Activated CD4-positive, alpha-beta T cell treated with anti-CD3 and anti-CD28 coated beads for 48 hours (primary cell): ENCODE measurements at places on chromosomes 11 and 22.

- DNase-seq = no peak
Measured at GRCh38 chr11:102685338-102685737, 20.2 kb downstream of the MMP27 start.

GRCh38 chr22:27627444-27627833, 174.1 kb downstream of the MN1 start:
- DNase-seq = no peak

DNA sequence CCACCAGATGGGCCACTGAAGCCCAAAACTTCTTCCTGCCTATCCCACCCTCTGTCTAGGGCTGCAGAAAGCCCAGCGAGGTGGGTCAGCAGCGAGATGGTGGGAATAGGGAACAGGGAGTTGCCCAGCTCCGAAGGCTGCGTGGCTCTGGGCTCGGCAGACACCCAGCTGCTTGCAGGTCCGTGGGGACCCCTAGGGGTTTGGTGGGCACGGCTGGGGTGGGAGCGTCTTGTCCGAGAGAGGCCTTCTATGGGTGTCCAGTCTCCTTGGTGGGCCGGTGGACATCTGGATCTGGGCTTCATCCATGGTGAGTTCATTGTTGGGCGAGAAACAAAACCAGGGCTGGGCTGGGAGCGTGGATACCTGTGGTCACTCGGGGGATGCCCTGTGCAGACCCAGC, 1211.0 kb downstream of the BRD1 start:
- DNase-seq = no peak

GRCh38 chr11:116595305-116595880, 177.4 kb downstream of the BUD13 start:
- no peak for DNase-seq

DNA sequence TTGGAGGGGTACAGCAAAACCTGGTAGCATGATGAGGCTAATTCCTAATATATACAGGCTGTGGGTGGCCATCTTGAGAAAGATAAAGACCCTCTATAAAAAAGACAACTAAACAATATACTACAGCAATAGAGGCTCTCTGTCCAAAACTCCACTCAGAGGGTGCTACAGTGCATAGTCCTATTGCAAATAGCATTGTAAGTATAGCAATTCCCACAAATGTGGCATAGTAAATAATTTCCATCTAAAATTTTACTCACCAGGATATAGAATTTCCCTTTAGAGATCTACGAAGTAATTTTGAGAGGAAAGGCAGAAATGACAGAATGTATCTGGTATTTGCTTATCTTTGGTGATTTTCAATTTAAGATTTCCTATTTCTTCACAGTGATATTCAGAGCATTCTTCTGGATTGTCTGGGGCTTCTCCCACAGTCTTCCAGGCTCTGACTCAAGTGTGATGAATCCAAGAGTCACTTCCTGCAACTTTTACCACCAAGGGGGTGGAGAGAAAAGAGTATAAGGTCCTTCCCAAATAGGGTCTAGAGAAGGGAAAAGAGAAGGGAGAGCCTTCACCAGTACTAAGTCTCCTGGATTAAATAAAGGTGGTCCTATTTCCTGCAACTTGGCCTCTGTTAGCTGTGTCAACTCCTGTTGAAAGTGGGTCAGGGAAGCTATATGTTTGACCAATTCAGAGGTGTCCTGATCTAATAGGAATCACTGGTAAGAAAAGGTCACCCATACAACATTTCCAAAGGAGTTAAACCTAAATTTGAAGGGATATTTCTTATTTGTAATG, 1054.7 kb upstream of the CNTN5 start:
- no peak for DNase-seq

GRCh38 chr11:40188848-40189247, 1270.6 kb downstream of the LRRC4C start:
- DNase-seq = no peak

DNA sequence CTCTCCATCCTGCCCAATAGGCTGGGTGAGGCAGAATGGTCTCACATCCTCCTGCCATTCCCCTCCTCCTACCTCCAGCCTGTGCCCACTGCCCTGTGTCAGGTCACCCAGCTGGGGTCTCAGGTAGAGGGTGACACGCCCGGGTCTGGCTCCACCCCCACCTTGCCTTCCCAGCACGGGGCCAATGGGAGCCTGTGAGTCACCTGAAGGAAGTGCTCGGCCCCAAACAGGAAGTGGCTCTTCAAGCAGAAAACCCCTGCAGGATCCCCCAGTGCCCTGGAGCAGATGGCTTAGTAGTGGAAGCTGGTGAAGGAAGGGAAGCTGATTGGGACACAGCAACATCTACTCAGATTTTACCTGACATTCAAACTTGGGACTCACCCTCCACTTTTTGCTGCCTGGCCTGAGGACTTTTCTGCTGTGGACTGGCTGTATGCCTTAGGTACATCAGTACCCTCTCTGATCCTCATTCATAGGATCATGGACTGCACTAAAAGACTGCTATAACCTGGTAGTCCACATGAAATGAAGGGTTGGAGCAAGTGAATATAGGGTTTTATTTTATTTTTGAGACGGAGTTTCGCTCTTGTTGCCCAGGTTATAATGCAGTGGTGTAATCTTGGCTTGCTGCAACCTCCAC, 33.4 kb downstream of the GDPD5 start:
- peak; percentile 71 for DNase-seq

DNA sequence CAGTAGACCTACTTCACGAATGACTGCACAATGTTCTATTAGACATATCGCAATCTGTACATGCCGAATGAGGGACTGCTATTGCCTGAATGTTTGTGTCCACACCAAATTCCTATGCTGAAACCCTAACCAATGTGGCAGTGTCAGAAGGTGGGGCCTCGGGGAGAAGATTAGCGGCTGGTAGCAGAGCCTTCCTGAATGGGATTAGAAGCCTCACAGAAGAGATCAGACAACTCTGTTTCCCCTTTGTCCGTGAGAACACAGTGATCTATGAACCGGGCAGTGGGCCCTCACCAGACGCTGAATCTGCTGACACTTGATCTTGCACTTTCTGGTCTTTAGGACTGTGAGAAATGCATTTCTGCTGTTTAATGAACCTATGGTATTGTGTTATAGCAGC, 33.1 kb downstream of the LRFN4 start:
- DNase-seq = no peak

DNA sequence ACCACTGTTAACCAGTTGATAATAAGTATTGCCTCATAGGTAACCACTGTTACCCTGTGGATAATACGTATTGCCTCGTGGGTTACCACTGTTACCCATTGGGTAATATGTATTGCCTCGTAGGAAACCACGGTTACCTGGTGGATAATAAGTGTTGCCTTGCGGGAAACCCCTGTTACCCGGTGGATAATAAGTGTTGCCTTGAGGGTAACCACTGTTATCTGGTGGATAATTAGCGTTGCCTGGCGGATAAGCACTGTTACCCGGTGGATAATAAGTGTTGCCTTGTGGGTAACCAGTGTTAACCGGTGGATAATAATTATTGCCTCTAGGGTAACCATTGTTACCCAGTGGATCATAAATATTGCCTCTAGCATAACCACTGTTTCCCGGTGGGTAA, 27.3 kb upstream of the NXPE4 start:
- DNase-seq = no peak

GRCh38 chr11:68431984-68432645, 28.4 kb upstream of the PPP6R3 start:
- no peak for DNase-seq

GRCh38 chr22:26432619-26433311, 3.7 kb downstream of the ASPHD2 start:
- no peak for DNase-seq

GRCh38 chr11:36270701-36271100, 18.5 kb downstream of the COMMD9 start:
- no peak for DNase-seq

DNA sequence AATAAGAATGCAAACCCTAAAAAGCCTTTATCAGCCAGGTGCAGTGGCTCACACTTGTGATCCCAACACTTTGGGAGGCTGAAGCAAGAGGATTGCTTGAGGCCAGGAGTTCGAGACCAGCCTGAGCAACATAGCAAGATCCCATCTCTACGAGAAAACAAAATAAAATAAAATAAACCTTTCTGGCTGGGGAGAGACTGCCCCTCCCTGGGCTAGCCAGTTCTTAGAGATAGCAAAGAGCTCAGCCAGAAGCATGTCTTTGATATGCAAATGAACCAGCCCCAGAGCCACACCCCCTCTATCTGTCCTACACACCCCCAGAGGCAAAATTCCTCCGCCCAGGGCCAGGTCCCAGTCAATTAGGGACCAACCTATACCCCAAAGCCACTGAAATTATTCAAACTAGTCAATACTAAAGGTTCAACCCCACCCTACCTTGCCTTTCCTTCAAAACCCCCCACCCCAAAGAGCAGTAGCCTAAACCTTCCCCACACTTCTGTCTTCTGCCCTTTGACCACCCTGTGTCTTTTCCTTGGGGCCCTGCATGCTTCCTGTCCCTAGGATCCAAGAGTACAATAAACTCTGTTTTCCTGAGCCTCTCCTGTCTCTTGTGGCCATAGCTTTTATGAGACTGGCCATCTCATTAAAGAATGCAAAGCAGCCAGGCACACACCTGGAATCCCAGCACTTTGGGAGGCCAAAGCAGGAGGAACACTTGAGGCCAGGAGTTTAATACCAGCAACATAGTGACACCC, 37.3 kb upstream of the CXCR5 start:
- DNase-seq = no peak

GRCh38 chr11:897253-898142, 13.1 kb downstream of the CHID1 start:
- DNase-seq = no peak

- DNase-seq = no peak
Measured at GRCh38 chr11:8917157-8917825, 6.3 kb downstream of the AKIP1 start.

DNA sequence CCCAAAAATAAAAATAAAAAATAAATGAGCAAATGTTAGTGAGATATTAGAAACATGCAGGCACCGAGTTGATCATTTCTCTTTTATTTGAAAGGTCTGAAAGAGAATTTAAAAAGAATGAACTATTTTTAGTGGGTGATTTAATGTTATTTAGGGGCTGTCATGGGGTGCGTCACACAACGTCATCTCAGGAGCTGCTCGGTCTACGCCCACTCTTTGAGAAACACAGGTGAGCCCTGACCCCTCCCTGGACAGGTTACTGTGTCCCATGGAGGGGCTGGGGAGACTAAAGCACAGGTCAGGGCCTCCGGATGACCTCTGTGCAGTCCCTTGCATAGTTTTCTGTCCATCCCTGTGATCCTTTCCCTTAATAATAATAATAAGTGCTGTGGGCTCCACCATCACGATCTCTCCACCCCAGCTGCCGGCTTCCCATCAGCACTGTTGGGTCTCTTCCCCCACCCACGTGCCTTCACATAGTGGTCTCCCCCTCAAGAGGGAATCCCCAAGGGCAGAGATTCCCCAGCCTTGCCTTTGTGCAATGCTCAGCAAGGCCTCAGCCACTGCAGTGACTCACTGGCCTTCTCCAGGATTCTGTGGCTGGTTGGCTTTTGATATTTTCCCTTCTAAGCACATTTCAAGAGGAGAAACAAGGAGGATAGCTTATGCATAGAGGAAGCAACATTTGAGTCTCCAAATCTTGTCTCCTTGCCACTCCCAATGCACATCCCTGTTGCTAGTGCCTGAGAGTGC, 159.9 kb downstream of the TTC17 start:
- DNase-seq = no peak

- no peak for DNase-seq
Measured at GRCh38 chr22:32407936-32408335, 4.1 kb downstream of the RTCB start.

GRCh38 chr11:17641792-17642350, 77.5 kb upstream of the MYOD1 start:
- no peak for DNase-seq

GRCh38 chr22:44684506-44685383, 17.3 kb upstream of the PRR5 start:
- peak; percentile 93 for DNase-seq

DNA sequence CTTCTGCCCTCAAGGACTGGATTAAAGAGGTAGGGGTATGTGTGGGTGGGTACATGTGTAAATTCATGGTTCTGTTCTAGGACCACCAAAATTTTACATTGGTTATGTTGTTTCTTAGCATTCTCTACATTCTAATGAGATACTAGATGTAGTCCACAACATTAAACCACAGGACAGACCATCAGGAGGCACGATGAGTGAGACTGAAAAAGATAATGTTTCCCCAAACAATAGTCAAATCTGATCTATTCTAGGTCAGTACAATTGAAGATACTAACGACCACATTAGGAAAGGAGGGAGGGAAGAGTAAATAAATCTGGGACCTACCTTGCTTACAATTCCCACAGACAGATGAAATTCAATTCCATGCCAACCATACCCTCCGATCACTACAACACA, 42.2 kb downstream of the MRTFA start:
- DNase-seq = no peak

DNA sequence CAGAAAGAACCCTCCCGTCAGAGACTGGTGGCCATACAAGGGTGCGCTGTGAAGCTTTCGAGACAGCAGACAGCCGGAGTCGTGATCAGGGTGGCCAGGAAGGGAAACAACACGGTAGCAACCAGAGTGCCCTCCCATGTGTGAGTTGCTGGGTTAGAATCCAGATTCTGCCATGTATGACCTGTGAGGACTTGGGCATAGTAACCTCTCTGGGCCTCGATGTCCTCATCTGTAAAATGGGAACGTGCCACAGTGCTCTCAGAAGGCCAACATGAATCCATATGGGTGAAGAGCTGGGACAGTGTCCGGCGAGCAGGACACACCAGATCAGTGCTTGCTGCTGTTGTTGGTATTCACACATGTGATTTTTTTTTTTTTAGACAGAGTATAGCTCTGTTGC, 7.6 kb upstream of the FGF3 start:
- no peak for DNase-seq

- no peak for DNase-seq
Measured at GRCh38 chr22:43153899-43154298, 2.5 kb downstream of the TSPO start.
